Right atrium auricular region (tissue), 2 donors: ENCODE measurements at places on chromosomes 1 and 21. TPM values are rescaled to one million over a fixed set of nuclear protein-coding genes. Genes with fewer than 3 reads are reported as not detected.

- no peaks in the 10 kb centered on the region for H3K36me3 ChIP-seq
- H3K4me3 ChIP-seq, result peak overlapping the region; percentile 72
Measured at GRCh38 chr1:233614173-233614742, 352 bp downstream of the KCNK1 start.

ASAP3 gene
- 38.6 TPM for total RNA-seq

GRCh38 chr1:185850366-185850765 is 116.2 kb downstream of the HMCN1 start:
- H3K36me3 ChIP-seq, result no peaks in the 10 kb centered on the region
- no peak overlapping the region for H3K27ac ChIP-seq
- no peaks in the 10 kb centered on the region for H3K27me3 ChIP-seq
- H3K4me1 ChIP-seq, result no peaks in the 10 kb centered on the region
- no peak for DNase-seq

DNALI1 gene
- 3.9 TPM for total RNA-seq

GRCh38 chr1:24228311-24228710 is 41.2 kb upstream of the IFNLR1 start:
- no peaks in the 10 kb centered on the region for H3K27me3 ChIP-seq
- no peak for DNase-seq
- no peak overlapping the region for H3K4me3 ChIP-seq
- no peaks in the 10 kb centered on the region for H3K4me1 ChIP-seq
- no peak overlapping the region for H3K27ac ChIP-seq
- H3K36me3 ChIP-seq, result no peaks in the 10 kb centered on the region

DNA sequence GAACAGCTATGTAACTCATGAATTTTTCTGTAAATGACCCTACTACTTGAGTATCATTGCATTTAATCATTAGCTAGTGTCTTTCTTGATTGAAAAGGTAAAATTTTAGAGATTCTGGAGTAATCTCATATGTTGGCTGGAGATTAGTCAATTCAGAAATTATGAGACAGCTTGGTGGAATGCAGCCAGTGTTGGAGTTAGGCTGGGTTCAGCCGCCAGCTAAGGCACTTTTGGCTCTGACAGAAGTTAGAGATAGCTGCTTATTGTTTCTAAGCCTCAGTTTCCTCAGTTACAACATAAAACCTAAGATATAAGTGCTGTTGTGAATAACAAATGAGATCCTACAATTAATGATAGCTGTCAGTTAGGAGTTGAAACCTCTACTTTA is 49.4 kb downstream of the TBCE start:
- H3K4me1 ChIP-seq, result no peaks in the 10 kb centered on the region
- no peak for DNase-seq
- H3K4me3 ChIP-seq, result no peak overlapping the region
- H3K36me3 ChIP-seq, result no peaks in the 10 kb centered on the region
- H3K27me3 ChIP-seq, result no peaks in the 10 kb centered on the region

VN1R5 gene
- not detected for total RNA-seq

TMEM51 gene
- total RNA-seq, result 6.6 TPM

DNA sequence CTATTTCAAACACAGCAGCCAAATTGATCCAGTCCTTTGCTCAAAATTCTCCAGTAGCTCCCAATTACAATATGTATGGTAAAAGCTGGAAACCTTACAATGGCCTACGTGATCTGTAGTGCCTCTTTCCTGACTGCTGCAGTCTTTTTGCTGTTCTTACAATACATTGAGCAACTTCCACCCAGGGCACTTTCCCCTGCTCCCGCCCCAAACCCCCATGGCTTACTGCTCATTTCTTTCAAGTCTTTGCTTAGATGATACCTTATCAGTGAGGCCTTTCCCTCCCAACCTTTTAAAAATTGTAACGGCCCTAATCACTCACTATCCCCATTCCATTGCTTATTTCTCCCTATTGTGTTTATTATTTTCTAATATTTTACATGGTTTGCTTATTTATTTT is 43.9 kb upstream of the APOBEC4 start:
- DNase-seq, result no peak
- no peaks in the 10 kb centered on the region for H3K36me3 ChIP-seq
- no peaks in the 10 kb centered on the region for H3K4me1 ChIP-seq

RPS8 gene
- 1,461 TPM for total RNA-seq

- no peak overlapping the region for H3K27ac ChIP-seq
- no peak for DNase-seq
- no peak overlapping the region for H3K4me3 ChIP-seq
- H3K27me3 ChIP-seq, result no peaks in the 10 kb centered on the region
Measured at GRCh38 chr1:11748294-11749202, 12.6 kb downstream of the AGTRAP start.
